Substantia nigra (tissue), 51 donors: ENCODE measurements at places on chromosomes 1 and 21.

DNA sequence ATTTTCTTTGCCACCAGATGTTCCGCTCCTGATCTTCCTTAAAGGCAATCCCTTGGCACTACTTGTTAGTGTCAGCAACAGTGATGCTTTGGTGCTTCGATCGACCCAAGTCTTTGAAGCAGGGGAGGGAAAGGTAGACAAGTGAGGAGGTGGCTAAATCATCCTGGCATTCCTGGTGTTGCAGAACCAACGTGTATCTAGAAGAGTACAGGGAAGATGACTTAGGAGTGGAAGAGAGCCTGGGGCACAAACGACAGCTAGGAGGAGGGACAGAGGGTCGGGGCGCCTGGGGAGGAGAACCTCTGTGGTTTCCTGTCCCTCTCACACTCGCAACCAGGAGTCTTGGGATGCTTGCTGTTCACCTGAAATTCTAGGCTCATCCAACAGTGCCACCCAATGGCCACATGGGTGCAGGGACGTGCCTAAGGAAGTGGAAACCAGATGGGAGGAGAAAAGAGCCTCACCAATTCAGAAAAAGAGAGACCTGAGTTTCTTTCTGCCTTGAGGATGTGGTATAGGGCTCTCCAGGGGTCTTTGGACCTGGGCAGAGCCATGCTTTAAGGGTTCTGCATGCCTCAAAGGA, 9.5 kb upstream of the KCNA2 start:
- DNase-seq: peak; percentile 75

- no peak for DNase-seq
Measured at GRCh38 chr1:43447891-43448708, 5.6 kb downstream of the HYI start.

DNA sequence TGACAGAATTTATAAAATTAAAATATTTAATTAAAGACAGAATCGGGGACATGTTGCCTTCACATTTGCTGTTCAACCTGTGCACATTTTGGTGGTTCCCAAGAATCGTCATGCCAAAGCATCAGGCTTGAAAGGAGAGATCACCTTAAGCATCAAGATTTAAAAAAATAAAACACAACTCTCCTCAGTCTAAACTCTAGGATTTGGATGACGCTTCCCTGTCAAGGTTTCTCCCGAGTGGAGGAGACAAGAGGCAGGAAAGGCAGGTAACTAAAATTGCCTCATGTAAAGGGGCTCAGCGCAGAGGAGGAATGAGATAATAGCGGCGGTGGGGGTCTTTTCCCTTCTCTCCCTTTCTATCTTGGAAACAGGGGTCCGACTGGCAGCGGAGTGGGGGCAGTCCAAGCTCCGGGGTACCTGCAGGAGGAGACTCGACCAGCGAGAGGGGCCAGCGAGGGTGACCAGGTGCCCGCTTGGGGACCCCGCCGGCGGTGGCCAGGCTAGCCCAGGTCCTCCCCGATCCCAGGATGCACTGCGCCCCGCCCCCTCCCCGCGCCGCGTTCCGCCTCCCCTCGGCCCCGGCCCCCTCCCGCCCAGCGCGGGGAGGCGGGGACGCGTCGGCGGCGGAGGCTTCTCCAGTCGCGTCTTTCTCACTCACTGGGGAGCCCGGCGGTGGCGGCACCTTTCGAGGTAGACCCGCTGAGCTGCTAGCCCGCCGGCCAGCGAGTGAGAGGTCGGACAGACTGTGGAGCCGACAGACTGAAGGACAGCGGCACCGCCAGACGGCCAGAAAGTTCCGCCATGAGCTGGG, at the start of gene FNBP1L:
Gene FNBP1L (plus strand): TSS at position 638 of the 811 bp plus-strand sequence. CDS start 164 bp downstream, at position 802.
- peak; percentile 78 for DNase-seq

DNA sequence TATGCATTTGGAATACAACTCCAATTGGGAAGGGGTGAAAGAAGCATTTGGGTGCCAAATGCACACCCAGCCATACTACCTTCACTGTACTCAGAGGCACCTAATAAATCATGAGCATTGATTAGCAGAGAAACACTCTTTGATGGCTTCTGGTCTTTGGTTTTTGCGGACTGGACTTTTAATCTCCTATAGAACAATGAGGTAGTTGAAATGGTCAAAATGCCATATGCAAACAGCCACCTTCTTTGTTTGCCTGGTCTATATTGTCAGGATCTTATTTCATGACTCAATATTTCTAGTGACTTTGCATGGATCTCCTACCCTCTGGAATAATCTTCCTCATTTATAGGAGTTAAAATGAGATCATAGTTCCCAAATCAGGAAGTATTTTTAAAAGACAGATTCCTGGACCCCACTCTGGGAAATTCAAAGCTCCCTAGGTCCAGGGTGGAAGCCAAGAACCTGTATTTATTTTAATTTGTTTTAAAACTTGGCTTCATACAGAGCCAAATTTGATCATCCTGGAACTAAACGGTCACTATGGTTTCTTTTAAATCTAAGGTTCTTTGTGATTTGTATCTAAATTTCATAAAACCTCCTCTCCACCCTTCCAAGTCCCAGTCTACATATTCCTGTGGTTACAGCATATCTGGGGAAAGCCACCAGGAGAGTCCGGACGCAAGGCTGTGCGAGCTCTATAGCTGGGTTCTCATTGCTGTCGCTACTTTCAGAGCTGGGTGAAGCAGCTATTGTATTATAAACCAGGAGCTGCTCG, 8.7 kb downstream of the FAM3B start:
- DNase-seq: no peak

DNA sequence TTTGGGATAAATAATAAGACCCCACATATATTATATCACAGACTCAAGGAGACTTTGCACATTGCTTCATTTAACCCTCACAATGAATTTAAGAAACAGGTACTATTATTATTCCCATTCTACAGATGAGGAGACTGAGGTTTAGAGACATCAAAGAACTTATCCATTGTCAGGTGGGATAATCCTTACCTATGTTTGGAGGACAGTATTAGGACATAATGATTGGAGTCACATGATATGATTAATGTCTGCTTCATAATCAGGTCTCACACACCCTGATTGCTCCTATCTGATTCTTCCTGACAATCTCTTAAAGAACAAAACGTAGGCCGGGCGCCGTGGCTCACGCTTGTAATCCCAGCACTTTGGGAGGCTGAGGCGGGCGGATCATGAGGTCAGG, 16.9 kb downstream of the IRF2BP2 start:
- no peak for DNase-seq

DNA sequence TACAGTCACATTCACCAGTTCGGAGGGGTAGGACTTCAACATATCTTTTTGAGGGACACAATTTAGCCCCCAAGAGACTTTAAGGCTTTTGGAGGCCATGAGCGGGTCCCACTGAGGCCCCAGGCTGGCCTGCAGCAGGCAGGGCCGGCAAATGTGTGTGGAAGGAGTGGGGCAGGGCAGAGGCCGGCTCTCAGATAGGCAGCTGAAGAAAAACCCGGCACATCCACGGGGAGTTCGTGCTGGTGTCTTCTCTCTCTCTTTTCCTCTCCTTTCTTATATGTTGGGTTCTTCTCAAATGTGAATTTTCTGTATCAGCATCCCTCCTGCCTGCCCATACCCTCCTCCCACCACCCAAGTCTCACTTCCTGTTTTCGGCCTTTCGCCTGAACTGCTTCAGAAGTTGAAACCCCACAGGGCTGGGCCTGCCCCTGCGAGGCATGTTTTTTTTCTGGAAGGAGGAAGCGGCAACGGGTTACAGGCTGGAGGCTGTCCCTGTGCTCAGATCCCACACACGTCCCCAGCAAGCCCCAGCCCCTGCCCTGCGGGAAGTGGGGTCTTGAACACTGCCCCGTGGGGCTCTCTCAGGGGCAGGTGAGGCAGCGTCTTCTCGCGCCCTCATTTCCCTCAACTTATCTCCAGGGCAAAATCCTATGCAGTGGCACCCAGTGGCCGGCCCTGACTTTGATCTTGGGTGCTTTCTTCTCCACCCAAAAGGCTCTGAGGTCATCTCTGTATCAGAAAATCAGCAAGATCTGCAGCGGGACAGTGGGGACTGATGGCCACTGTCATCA, 9.7 kb upstream of the UMODL1 start:
- peak; percentile 25 for DNase-seq

- no peak for DNase-seq
Measured at GRCh38 chr1:31787261-31787660, 23.1 kb upstream of the ADGRB2 start.

- no peak for DNase-seq
Measured at GRCh38 chr1:179831852-179832699, 45.5 kb downstream of the TOR1AIP2 start.

DNA sequence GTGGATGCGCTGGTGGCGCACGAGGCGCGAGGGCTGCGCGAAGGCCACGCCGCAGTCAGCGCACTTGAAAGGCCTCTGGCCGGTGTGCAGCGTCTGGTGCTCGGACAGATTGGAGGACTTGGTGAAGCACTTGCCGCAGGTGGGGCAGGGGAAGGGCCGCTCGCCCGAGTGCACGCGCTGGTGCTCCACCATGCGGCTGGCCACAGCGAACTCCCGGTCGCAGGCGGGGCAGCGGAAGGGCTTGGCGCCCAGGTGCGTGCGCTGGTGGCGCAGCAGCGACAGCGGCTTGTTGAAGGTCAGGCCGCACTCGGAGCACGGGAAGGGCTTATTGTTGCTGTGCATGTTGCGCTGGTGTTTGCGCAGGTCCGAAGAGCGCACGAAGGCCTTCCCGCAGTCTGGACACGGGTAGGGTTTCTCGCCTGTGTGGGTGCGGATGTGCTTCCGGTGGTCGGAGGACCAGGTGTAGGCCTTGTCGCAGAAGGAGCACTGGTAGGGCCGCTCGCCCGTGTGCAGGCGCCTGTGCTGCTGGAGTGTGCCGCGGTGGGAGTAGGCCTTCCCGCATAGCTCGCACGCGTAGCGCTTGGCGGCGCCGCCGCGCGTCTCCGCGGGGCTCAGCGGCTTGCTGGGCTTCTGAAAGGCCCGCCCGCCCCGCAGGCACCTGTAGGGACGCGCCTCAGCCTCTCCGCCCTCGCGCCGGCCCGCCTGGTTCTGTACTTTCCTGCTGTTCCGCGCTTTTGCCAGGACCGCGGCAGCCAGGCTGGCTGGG, 4.7 kb downstream of the ZNF648 start:
- DNase-seq: no peak

DNA sequence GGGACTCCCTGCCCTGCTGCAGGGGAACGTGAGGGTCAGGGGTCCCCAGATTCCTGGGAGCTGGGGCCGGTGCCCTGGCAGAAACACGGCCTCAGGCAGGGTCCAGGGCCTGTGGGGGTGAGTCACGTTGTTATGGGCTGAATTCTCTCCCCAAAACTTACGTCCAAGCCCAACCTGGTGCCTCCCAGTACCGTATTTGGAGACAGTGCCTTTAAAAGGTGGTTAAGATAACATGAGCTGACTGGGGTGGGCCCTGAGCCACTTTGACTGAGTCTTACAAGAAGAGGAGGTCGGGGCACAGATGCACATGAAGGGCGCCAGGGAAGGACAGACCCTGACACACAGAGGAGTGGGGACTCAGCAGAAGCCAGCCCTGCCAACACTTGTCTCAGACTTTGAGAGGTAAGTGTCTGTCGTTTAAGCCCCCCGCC, 99.9 kb downstream of the WDR4 start:
- DNase-seq: no peak

DNA sequence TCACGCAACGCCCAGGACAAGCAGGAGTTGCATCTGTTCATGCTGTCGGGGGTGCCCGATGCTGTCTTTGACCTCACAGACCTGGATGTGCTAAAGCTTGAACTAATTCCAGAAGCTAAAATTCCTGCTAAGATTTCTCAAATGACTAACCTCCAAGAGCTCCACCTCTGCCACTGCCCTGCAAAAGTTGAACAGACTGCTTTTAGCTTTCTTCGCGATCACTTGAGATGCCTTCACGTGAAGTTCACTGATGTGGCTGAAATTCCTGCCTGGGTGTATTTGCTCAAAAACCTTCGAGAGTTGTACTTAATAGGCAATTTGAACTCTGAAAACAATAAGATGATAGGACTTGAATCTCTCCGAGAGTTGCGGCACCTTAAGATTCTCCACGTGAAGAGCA, 60.4 kb upstream of the ZNF326 start:
- no peak for DNase-seq

DNA sequence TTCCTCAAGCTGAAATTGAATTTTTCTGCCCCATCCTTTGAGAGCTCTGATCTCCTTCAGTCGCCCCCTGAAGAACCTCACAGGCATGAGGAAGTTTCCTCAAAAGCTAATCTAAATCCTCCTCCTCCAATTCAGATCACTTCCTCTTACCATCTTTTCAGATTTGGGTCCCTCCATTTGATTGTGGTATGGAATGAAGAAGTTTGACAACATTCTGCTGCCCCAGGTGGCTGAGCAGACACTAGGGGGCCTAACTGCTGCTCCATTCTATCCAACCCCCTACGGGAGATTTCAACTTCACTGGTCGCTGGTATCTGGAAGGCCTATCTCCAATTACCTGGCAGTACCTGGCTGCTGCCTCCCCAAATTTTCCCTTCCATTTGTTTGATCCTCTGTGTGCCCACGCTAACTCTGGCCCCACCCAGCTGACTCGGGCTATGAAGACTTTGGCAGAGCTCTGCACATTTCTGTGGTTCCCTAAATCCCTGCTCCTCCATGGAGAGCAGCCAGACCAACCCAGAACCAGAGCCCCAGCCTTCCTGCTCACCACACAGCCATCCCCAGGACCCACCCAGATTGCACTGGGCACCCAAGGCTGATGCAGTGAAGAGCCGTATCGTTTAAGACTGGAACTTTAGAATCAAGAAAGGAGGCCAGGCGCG, 7.8 kb downstream of the IRF6 start:
- DNase-seq: no peak

GRCh38 chr1:231493421-231494185, 34.9 kb upstream of the TSNAX start:
- DNase-seq: no peak

- no peak for DNase-seq
Measured at GRCh38 chr1:217982331-217983050, 302.6 kb upstream of the RRP15 start.

DNA sequence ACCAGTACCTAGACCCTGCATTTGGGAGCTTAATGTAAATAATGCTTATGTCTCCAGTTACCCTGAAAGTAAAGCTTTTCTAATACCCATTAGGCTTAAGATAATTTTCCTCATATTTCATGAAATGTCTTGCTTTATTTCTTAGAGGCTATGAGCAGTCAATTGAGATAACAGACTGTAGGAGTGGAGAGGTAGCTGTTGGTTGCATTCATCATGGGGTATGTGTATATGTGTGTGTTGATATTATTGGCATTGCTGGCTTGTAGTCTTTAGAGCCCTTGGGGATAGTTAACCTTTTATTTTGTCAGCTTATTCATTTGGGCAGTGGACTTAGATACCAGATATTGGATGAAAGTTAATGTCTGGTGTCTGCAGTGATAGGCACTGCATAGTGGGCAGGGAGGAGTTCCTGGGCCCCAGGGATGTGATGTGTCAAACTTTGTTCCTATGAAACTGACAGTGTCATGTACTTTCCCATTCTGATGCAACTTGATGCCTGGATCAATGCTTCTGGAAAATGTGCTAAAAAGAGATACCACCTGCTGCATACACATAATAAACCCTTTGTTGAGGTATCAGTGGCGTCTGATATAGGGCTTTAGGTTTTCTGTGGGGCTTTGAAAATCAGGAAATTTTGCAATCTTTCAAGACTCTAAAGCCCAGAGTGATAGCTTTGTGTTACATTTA, 83.9 kb downstream of the MAST2 start:
- DNase-seq: no peak

- DNase-seq: peak; percentile 39
Measured at GRCh38 chr1:11650331-11650991, 3.8 kb downstream of the FBXO2 start.

- DNase-seq: no peak
Measured at GRCh38 chr1:207316622-207317391, 4.7 kb upstream of the CD55 start.
